ENCODE measurements at places on chromosomes 2 and 18.

DNA sequence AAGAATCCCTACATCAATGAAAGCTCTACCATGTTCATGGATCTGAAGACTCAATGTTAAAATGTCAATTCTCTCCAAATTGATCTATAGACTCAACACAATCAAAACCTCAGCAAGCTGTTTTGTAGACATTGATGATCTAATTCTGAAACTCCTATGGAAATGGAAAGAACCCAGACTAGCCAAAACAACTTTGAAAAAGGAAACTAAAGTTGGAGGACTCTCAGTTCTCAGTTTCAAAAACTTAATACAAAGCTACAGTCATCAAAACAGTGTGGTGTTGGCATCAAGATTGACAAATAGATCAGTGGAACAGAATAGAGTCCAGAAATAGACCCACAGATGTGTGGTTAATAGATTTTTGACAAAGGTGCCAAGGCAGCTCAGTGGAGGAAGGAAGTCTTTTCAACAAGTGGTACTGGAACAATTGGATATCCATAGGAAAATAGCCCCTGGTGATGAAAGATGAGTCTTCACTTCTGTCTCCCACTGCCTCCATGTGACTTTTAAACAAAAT, 30.4 kb downstream of the LBH start:
- no peak for DNase-seq

DNA sequence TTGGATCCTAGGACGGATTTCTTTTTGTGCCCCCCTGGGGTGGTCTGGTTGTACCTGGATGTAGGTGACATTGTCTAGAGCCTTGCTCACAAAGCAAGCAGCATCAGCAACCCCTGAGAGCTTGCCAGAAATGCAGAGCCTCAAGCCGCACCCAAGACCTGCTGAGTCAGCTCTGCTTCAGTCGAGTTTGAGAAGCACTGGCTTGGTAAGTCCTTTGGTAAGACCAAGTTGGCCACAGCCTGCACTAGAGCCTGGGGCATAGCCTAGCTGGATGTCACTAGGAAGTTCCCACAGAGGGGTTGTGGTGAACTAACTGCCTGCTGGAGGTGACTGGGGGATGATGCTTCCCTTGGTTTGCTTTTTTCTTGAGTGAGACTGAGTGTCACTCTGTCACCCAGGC, 6.2 kb downstream of the ABCG5 start:
- no peak for DNase-seq

DNA sequence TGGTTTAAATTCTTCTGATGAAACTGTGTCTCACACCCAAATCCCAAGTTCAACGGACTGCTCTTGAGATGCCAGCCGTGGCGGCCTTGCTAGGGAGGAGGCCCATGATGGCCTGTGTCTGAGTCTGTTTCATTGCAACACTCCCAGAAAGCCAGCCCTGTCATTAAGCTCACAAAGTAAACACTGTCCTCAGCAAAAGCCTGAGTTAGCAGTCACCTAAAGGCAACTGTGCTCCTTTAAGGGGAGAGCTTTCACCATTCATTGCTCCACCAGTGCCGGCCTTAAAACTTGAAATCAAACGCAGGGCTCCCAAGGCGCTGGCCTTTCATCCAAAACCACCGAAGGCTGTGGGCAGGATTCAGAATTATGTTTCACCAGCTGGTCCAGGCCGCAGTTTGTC, 42.5 kb upstream of the PPP1CB start:
- DNase-seq, result no peak

GRCh38 chr2:161709428-161709827, 85.2 kb downstream of the SLC4A10 start:
- DNase-seq, result no peak

DNA sequence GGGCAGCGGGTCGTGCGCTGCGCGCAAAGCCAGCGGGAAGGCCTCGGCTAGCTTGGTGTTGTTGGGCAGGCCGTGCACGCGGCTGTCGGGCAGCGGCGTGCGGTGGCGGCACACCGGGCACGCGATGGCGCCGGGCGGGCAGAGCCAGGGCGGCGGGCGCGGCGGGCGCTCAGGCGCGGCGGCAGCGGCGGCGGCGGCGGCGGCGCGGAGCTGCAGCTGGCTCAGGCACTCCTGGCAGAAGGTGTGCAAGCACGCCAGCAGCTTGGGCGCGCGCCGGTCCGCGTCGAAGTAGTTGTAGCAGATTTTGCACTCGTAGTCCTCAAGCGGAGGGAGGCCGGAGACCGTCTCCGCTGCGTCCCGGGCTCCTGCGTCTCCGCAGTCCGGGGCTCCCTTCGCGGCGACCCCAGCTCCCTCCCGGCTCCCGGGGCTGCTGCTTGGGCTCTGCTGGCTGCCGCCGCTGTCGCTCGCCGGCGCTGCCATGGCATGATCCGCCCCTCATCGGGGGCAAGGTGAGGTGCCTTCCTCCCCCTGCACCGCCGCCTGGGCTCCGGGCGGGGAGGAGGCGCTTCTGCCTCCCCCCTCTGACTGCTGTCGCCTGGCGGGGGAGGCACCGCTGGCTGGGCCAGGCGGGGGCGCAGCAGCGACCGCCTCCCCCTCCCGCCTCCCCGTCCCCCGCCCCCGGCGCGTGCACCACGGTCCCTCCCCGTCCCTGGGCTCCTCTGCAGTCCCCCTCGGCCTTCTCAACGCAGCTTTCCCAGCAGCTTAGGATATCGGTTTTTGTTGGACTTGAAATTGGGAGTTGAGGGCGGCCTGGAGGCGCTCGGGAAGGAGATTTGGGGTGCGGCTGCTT, 21.0 kb upstream of the PAX3 start:
- peak; percentile 45 for DNase-seq

- DNase-seq, result peak; percentile 29
Measured at GRCh38 chr2:197805715-197806633, 1.6 kb downstream of the PLCL1 start.

- peak; percentile 65 for DNase-seq
Measured at GRCh38 chr2:111642586-111643327, 241.2 kb downstream of the ANAPC1 start.

DNA sequence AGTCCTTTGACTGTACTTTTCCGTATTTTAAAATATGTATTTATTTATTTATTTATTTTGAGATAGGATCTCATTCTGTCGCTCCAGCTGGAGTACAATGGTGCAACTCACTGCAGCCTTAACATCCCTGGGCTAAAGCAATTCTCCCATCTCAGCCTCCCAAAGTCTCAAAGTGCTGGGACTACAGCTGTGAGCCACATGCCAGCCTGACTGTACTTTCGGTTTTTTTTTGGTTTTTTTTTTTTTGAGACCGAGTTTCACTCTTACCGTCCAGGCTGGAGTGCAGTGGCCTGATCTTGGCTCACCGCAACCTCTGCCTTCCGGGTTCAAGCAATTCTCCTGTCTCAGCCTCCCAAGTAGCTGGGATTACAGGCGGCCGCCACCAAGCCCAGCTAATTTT, 28.9 kb upstream of the CCNYL1 start:
- no peak for DNase-seq

DNA sequence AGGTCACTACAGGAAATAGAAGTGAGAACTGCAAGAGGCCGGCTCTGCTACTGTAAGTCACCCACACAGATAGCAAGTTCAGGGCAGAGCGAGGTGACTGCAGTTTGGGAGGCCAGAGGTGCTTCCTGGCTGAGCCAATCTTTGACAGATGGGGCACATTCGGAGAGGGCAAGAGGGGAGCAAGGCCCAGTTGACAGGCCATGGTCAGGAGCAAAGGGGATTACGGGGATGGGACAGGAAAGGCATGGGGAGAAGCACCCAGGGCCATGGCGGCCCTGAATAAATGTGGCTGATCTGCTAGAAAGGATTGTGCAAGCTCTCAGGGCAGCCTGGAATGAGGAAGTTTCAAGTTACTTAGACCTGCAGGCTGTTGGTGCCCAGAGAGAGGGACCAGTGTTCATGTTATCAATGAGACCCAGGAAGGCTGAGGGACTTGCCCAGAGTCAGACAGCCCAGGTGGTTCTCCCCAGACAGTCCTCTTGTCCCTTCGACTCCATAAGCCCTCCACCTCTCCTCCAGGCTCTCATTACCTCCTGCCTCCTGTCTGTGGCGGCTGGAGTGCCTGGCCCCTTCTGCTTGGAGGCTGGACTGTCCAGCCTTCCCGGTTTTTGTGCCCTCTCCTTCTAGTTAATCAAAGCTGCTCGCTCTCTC, 123.3 kb downstream of the CTIF start:
- DNase-seq, result peak; percentile 62

- no peak for DNase-seq
Measured at GRCh38 chr2:233228376-233228775, 23.1 kb upstream of the ATG16L1 start.

DNA sequence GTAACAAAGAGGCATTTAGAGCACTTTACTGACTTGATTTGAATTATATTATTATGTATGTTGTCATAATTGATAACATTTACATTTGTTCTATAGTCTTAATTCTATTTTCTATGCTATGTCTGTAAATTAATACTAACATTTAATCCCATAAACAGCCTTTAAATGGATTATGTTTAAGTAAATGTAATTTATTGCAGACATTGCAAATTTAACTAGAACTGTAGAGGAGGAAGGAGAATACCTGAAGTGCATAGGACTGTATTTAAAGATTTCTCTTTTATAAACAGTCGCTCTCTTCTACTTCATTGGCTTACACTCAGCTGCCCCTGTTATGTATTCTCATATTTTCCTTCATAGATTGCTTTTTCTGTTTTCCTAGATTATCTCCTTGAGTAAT, 92.4 kb downstream of the SPAG16 start:
- no peak for DNase-seq

- no peak for DNase-seq
Measured at GRCh38 chr2:158755310-158756087, 39.6 kb upstream of the DAPL1 start.

DNA sequence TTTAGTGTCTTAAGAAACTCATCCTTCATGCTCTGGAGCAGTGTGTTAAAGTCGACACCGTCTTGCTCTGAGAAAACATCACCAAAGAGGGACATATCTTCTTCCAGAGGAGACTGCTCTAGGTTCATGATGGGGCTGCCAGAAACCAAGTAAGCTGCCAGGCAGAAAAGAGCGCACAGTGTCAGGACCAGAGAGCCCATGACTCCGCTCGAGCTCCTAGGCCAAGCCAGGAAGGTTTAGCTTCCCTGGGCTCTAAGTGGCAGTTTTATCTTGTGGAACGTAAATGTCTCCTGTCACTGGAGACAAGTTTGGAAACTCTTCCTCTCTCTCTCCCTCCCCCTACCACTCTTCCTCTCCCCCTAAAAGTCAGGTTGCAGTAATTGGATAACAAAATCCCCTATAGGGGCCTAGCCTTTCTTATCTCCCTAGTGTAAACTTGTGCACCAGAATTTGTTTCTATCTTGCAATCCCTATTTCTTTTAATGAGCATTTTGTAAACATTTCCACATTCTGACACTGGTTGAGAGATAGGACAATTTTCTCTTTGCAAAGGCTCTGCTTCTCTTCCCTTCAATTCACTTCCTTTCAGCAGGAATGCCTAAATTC, at the start of gene BMP10:
Gene BMP10 (minus strand): TSS at position 239 of the 606 bp plus-strand sequence. CDS start 39 bp downstream, at position 200.
- no peak for DNase-seq

DNA sequence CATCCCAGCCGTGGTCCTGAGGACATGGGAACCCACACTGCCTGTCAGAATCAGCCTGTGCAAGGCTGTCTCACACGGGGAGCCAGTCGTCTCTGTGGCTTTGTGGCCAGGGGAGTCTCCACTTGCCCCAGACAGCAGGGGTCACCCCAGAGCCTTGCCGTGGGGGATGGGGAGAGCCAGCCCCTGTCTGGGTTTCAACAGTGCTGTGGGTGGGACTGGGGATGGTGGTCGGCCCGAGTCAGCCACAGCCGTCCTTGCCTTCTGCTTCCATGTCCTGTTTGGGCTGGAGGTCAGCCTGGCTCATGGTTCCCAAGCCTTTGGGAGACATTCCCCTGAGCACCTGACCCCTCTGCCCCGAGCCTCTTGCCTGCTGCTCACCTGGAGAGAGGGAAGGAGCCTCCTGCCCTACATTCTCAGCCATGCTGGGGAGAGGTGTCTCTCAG, 19.6 kb downstream of the GPR35 start:
- no peak for DNase-seq

DNA sequence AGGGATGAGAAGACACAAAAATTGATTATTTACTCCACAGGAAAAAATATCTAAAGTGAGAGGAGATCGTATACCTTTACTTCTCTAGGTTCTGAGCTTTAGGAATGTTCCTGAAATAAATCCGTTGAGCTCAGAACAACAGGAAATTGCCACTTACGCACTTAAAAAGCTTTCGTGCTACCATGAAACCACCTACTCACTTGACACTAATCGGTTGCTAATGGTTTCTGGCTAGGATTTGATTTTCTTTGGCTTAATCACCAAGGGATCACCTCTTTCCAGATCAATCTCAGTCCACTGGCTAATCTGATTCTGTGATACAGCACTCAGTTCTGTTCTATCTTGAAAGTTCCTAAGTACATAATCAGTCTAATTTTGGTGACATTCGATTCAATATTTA, 419.6 kb downstream of the DLGAP1 start:
- no peak for DNase-seq

DNA sequence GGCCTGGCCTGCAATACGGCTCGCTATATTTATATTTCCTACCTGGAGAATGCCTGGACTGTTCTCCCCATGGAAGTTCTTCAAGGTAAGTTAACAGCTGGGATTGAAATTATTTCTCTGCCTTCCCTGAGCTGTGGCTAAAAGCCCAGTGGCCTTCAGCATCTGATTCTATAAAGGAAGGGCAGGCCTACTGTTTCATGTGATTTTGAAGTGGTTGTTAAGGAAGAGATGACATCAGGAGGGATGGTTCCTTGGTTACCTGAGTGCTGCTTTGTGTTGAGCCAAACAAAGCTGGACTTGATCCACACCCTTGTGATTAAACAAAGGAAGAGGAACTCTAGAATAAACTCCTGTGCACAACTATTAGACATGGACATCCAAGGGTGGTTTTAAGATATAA, 61.6 kb downstream of the MFSD6 start:
- DNase-seq, result peak; percentile 5

- no peak for DNase-seq
Measured at GRCh38 chr2:197130318-197130717, 180.3 kb downstream of the ANKRD44 start.

DNA sequence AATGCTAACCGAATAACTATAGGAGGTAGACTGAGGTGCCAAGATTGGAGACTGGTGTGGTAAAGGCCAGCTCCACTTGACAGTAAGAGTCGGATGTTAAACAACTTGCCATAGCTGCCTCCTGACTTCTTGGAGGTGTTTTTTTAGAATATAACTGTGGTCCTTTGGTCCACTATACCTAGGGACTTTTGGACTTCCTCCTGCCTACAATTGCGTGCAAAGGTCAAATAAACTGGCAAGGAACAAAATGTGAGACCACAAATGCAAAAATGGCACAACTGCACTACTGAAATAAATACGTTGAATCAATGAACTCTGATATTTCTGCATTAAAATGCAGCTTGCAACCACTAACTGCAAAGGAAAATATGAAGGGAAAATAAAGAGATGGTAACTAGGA, 338.6 kb downstream of the NRXN1 start:
- no peak for DNase-seq

All from suppressor macrophage treated with lipopolysaccharide for 1 hour (primary cell).